ENCODE measurements at places on chromosomes 2 and 18.

GRCh38 chr2:296354-296753, 8.5 kb upstream of the ALKAL2 start:
- DNase-seq, result no peak

DNA sequence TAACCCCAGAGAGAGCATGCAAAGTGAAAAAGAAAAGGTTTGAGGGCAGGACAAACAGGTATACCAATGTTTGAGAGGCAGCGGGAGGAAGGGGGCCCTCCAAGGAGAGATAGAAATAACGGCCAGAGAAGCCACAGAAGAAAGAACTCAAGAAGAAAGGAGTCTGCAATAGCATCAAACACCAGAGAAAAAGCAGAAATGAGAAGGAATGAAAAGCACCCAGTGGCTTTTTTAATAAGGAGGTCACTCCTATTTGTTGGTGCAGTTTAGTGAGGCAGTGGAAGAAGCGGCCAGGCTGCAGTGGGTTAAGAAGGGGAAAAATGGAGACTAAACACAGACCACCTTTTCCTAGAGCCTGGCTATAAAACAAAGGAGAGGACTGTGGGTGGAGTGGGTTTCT, 177.2 kb downstream of the THADA start:
- no peak for DNase-seq

DNA sequence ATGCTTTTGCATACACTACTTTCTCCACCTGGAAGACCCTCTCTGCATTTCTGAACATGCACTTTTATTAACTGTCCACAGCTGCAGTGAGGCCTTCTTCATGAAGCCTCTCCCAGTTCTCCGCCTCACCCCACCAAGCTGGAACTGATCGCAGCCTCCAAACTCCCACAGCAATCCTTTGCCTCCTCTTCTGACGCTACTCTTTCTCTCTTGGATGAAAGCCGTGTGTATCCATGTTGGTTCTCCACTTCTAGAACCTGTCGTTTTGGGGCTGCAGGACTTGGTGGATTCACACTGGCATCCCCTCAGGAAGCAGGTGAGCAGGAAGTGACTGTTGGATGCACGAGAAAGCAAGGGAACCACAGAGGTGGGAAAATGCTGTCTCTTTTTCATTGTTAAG, 288.6 kb downstream of the MYCN start:
- no peak for DNase-seq

DNA sequence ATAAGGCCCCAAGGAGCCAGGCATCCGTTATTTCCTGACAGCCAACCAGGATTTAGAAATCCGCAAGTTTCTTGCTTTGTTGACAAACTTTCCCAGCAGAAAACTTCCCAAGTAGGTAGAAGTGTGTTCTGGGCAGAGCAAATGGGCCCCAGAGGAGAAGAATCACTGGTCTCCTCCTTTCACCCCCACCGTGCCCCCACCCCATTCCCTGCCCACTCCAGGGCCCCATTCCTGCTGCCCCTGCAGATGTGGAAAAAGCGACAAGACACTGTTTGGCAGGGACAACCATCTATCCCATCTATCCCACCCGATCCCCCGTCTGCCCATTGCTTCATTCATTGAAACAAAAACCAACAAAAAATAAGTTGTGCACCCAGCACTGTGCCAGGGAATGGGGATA, 10.2 kb upstream of the FAHD2A start:
- DNase-seq, result no peak

- peak; percentile 65 for DNase-seq
These were observed 56.5 kb downstream of the EMX1 start for GRCh38 chr2:72973566-72974435.

DNA sequence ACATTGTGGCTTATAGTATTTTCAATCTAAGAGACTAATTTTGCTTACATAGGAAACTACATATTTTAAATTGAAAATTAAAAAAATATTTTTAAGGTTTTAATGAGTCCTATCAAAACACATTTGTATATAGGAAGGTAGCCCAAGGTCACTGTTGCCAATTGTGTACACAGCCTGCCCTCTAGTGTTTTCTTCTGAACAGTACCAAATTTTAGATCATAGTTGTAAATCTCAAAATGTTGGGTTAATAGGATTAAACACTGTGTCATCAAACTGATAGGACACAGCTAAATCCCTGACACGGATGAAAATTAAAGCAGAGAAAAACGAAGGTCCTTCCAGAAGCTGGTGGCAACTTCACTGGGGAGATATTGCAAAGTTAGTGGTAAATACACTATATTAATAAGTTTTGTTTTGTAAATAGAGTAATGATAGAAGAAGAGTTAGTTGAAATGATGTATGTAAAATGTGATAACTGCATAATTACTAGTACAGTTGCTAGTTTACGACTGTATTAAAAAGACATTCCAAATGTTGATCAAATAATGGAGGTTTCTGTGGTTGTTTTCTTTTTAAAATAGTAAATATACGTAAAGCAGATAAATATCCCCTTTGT, 19.7 kb downstream of the CLUL1 start:
- no peak for DNase-seq

- DNase-seq, result no peak
These were observed 704.0 kb downstream of the RNF144A start for GRCh38 chr2:7621018-7621814.

DNA sequence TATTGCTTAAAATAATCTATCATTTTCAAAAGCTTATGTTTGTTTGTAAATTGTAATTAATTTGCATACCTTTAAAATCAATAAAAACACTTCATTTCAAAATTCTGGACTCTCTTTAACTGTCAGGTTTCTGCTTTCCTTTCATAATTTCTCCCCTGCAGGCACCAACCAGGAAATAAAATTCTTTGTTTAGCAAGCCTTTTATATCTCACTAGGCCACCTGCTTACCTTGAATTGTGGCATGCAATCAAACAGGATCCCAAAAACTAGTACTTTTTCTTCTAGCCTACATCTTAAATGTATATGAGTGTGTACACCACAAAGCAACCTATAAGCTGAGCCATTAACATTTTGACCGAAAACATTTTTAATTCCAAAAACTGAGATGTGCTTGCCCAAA, 233.1 kb downstream of the NR4A2 start:
- DNase-seq, result no peak

GRCh38 chr2:26574900-26575560, 66.1 kb downstream of the CIB4 start:
- no peak for DNase-seq

DNA sequence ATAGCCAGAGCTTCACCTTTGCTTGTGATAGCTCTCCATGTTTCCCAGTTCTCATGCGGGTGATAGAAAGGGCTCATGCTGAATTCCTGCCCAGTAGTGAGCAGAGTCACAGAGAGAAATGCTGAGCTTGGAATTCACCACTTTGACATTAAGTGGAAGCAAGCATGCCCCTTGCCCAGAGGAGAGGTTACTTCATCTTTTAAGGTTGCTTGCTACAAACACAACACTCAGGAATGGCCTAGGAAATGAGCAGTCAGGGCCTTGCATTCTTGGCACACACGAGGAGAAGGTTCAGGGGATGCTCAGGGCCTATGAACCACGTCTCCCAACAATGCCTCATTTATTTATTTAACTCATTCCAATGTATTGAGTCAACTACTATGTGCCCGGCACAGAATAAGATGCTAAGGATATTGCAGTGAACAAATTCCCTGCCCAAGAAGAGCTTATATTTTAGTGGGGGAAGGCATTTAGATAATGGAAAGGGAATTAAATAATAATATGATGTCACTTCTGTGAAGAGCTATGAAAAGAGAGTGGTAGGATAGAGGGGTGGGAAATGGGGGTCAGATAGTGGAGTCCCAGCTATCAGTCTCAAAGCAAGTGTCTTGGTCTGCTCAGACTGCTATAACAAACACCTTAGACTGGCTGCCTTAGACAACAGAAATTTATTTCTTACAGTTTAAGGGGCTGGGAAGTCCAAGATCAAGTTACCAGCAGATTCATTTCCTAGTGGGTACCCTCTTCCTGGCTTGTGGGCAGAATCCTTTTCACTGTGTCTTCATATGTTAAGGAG, 42.1 kb downstream of the DDX18 start:
- no peak for DNase-seq

- DNase-seq, result no peak
These were observed 75.6 kb downstream of the TMEM247 start for GRCh38 chr2:46555011-46555410.

DNA sequence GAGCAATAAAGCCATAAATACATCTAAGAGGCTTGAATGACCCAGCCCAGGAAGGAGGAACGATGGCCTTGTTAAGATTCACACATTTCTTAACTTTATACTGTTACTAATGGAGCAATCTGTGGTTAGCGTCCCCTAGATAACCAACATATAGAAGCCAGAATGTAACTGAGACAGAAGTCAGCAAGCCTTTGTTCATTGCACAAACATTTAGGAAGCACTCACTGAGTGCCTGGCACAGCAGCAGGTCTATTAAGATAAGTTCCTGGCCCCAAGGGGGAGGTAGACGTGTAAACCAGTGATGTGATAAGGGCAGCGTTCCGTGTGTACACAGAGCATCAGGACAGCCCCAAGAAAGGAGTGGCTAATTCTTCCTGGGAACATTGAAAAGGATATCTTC, 63.6 kb upstream of the ATL2 start:
- no peak for DNase-seq

DNA sequence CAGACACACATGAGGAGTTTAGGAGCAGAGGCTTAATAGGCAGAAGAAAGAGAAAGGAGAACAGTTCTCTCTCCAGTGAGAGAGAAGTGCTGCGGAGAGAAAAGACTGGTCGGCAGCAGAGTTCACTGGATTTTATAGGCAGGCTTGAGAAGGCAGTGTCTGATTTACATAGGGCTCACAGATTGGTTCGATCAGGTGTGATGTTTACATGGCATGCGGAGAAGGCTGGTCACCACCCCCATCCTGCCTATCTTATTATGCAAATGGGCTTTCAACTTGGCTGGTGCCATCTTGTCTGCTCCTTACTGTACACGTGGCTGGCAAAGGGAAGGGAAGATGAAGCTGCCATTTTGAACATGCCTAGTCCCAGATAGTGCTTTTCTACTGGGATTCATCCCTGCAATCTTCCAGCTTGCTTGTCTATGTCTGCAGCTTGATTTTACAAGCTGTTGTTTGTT, 113.4 kb downstream of the AP1S3 start:
- no peak for DNase-seq

GRCh38 chr2:195055996-195056395, 601.0 kb upstream of the SLC39A10 start:
- no peak for DNase-seq

GRCh38 chr2:126999106-126999756, 100.5 kb downstream of the TEX51 start:
- DNase-seq, result no peak

DNA sequence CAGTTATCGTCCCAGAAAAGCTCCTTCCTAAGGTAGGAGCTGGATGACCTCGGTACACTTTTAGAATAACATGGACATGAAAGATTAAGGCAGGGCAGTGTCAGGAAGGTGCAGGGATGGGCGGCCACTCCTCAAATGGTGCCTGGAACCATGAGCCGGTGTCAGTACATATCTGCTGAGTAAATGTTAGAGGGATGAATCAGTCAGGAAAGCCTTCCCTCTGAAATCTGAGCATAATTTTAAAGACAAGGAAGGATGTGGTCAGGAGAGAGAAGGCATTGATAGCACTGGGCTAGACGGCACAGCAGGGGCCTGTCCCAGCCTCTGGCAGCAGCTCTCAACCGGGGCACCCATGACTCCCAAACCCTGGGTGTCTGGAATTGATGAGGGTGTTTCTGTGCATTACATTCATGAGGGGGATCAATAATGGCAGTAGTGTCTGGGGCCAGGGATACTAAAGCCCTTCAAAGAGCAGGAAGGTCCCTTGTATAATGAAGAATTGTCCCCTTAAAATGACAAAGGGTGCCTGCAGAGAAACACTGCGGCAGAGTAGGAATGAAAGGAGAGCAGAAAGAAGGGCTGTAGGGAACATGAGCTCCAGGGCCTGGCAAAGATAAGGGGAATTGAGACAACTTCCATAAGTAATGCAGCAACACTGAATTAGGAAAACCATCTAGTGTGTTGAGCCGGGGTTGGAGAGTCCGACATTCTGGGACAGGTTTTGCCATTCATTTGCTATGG, 162.3 kb upstream of the REV1 start:
- no peak for DNase-seq

- DNase-seq, result no peak
These were observed 7.2 kb upstream of the SS18 start for GRCh38 chr18:26097563-26097962.

Measured in right cardiac atrium (tissue), 5 donors.